ENCODE measurements at places on chromosomes 5 and 9.

DNA sequence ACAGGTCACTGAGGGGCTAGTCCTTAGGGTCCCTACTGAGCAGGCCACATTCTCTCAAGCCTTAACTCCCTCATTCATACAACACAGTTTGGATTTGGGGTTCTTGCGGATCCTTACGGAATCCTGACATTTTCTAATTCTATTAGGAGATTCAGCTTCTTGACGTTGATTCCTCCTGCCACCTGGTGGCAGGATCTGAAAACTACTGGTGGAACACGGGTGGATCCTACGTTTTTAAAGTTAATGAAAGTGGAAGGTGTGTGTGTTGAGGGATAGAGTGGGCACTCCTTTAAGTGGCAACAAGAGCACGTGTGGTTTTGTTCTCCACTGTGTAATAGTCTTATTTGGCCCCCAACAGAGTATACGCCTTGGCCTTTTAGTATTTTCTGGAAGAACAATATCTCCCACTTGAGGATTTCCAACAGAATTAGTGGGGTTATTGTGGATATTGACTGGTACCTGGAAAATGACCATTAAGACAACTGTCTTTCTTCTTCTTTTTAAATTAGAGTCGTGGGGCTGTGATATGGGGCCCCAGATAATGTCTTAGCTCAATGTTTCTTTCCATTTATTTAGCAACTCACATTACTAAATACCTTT, 25.2 kb downstream of the SLC28A3 start:
- DNase-seq = no peak

- DNase-seq = no peak
These were observed at the start of gene CDKN2A for GRCh38 chr9:21993893-21994555. Gene CDKN2A (minus strand): TSS chr9:21994392.

- DNase-seq = no peak
These were observed 159.4 kb downstream of the ARHGAP26 start for GRCh38 chr5:142929587-142929986.

- no peak for DNase-seq
These were observed 201.2 kb downstream of the GAPVD1 start for GRCh38 chr9:125462861-125463291.

DNA sequence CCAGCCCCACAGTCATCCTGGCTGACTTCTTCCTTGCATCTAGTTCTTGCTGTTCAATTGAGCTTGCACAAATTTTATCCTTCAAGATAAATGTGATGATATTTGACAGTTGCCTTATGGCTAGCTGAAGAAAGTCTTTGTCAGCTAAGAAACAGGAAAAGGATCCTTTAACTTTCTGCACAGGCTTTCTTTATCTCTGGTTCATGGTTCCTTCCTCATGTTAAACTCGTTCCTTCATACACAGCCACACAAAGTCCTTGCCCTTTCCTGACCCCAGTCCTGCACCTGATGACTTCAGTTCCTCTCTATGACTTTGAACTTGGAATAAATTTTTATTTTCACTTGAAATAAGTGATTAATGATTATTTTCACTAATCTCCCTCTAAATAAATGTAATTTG, 132.5 kb upstream of the PRSS3 start:
- no peak for DNase-seq

DNA sequence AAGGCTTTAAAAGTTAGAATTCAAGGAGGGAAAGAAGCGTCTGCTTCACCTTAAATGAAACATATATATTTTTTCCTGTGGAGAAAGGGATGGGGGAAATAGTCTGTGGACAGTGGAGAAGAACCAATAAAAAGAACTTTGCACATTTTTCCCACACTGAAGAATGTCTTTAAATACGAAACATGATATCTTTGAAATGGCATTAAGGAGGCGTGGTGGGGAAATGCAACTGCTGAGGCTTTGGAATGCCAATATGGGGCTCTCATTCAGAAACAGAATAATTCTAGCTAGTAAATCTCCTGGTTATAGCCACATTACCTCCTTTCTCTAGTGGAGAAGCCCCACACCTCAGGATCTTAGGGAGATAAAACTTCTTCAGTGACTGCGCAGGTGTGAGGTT, 46.8 kb downstream of the TNC start:
- DNase-seq = no peak

GRCh38 chr9:120756531-120756930, 36.7 kb downstream of the FBXW2 start:
- no peak for DNase-seq

- no peak for DNase-seq
These were observed 691 bp downstream of the DMXL1 start for GRCh38 chr5:119071561-119071995.

GRCh38 chr5:14552017-14552416, 29.6 kb upstream of the OTULINL start:
- no peak for DNase-seq

DNA sequence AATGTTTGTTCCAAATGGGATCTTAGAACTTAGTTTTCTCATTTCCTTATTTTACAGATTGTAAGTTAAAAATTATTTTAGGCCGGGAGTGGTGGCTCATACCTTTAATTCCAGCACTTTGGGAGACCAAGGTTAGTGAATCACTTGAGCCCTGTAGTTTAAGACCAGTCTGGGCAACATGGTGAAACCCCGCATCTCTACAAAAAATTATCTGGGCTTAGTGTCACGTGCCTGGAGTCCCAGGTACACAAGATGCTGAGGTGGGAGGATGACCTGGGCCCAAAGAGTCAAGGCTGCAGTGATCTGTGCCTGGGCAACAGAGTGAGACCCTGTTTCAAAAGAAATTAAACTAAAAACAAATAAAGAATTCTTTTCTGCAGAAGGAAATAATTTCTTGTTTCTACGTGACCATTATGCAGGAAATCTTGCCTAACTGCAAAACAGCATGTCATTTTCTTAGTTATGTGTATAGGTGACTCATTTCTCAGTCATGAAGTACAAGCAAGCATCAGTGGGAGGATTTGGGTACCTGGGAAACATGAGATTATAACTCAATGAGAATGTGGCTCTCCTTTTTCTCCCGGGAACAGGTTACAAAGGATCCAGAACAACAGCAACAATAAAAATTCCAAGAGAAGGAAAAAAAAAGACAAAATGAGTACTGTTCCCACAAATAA, 375.1 kb upstream of the ST8SIA4 start:
- DNase-seq = no peak
